ENCODE measurements at places on chromosomes 3 and 15. TPM values are rescaled to one million over a fixed set of nuclear protein-coding genes. Genes with fewer than 3 reads are reported as not detected.

- ATAC-seq = no peak
These were observed 8.3 kb downstream of the POLG start for GRCh38 chr15:89326316-89326715.

DNA sequence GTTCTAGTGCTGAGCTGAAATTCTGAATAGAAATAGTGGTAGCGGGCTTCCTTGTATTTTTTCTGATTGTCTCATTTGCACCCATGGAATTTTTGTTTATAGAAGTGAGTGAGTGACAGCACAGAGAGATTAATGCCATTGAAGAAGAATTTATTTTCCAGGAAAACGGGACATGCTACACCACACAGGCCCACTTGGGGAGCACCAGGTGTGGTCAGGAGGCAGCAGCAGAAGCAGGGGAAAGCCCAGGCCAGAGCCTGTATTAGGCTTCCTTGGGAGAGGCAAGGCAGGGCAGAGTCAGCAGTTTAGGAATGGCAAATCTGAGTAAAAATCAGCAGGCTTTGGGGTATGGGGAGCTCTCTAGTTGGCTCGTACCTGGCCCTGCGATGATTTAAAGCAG is 88.4 kb upstream of the ATP11B start:
- no peak for ATAC-seq

- ATAC-seq = no peak
These were observed 31.7 kb downstream of the UQCC5 start for GRCh38 chr3:52568069-52568468.

DNA sequence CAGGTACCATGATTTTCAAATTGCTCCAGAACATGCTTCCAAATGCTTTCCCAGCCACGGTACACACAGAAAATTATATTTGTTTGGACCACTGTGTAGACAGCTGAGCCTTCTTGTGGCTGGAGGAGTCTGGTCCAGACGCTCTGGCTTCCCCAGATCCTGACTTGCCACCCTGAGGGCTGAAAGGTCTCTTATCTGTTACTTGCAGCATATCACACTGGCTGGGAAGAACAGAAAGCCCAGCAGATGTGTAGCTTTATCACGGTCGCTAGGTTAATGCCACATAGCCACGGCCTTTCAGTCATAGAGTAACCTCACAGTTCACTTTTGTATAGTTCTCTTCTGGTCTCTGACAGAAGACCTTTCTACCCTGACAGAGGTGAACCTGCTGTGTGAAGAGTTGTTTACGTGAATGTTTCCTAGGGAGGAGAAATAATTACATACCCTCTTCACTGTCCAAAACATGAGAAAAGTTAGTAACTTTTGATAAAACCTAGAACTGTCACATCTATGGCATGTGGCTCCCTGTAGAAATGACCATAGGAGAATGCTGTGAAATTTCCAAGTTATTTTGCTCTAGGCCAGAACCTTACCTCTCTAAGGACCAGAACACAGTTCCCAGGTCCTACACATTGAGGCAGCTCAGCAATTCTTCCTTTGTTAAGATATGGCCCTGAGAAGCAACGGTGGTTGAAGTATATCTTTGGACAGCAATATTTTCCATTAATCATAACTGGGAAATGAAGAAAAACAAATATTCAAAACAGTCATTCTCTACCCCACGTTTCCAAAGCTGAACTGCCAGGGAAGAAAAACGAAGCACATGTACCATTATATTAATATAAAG is 15.8 kb upstream of the STIMATE start:
- no peak for ATAC-seq

- ATAC-seq = no peak
These were observed 171.7 kb upstream of the TLE3 start for GRCh38 chr15:70269311-70269911.

- no peak for ATAC-seq
These were observed 16.2 kb downstream of the CLRN1 start for GRCh38 chr3:150956376-150956775.

The IQSEC1 gene
- total RNA-seq = 49.5 TPM

The SCG5 gene
- 4.2 TPM for total RNA-seq

The TMC3 gene
- 0.37 TPM for total RNA-seq

The MUC20 gene
- total RNA-seq = 5.0 TPM

All from gastroesophageal sphincter (tissue), 4 donors.